ENCODE measurements at places on chromosomes 3 and 15.

DNA sequence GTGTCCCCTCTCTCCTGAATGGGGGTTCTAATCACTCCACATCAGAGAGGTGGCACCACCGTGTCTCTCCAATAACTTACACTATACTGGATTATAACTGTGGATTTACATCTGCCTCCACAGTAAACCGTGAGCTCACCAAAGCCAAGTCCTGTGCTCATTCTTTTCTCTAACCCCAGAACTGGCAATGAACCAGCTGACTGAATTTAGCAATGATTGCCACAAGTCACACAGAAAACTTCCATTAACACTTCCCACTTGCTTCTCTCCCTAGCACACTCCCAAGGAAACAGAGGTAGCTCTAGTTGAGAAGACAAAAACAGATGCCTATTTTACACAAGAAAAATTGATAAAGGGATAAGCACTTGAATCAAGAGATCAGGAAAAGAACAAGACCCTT lies 361.3 kb downstream of the ULK4 start:
- DNase-seq = no peak

- peak; percentile 29 for DNase-seq
Observed at GRCh38 chr3:108818404-108818803, 4.2 kb upstream of the TRAT1 start.

DNA sequence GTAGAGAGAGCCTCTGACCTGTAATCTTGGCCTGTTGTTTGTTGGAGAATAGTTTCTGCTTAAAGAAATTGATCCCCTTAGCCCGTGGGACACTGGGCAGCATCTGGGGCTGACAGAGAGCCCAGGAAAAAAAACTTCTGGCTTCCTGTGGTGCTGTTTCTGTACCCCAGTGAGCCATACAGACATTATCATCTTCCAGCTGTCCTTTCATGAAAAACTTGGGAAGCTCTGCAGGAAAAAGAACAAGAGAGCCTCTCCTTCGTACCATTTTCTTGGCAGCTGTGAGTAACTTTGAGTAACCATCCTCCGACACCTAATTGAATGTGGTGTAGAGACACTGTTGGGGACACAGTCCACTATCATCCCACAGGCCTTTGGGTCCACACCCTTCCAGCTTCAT lies 333.0 kb downstream of the SHQ1 start:
- no peak for DNase-seq

- no peak for DNase-seq
Observed at GRCh38 chr3:107092121-107092520, 285.1 kb upstream of the CCDC54 start.

DNA sequence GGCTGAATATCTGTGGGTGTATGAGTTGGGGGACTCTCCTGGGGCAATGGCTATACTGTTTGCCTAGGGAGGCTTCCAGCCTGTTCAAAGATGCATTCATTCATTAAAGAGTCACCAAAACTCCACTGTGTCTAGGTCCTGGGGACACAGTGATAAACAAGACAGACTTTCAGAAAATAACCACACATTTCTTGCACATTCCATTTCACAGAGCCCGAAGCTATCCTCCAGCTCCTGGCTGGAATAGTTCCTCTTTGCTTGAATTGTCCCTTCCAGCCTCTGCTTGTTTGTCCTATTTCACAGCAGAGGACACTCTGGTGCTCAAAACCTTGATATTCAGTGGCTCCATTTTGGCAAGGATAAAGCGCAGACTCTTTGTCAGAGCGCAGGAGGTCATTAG lies 61.7 kb upstream of the ITGA11 start:
- DNase-seq = no peak

- DNase-seq = no peak
Observed at GRCh38 chr3:127663151-127663550, 9.6 kb upstream of the ABTB1 start.

DNA sequence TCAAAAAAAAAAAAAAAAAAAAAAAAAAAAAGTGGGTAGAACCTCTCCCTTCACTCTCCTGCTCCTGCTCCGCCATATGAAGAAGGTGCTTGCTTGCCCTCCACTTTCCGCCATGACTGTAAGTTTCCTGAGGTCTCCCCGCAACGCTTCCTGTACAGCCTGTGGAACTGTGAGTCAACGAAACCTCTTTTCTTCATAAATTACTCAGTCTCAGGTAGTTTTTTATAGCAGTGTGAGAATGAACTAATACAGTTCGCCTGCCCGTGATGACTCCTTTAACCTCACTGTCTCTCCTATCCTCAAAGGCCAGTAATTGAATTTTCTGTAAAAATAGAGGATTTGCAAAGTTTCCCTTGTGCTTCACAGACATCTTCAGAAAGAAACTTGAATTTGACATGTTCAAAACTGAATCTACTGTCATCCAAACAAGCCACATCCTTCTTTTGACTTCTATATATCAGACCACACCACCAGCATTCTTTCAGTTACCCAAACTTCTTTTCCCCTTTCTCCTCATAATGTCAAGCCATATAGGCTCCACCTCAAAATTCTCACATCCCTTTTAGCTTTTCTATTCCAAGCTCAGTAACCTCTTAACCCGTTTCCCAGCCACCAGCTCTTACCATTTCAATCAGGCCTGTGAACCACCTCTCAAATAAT lies 44.3 kb downstream of the P2RY1 start:
- no peak for DNase-seq

- no peak for DNase-seq
Observed at GRCh38 chr3:54647721-54648120, 280.1 kb downstream of the LRTM1 start.

DNA sequence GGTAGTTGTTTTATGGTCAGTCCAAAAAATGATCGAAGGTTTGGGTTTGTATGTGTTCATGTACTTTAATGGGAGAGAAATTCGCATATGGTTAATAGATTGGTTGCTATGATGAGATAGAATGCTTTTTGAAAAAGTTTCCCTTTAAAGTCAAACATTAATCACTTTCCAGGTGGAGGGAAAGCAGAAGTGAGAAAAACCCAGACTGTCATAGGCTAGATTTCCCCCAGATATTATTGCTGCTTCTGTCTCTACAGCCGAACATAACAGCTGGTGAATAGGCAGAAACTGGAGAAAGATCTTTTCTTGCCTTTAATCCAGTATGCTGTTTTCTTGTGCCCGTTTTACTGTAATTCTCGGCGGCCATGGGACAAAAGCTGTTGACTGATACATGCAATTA lies 287.6 kb downstream of the SOX2 start:
- DNase-seq = no peak

DNA sequence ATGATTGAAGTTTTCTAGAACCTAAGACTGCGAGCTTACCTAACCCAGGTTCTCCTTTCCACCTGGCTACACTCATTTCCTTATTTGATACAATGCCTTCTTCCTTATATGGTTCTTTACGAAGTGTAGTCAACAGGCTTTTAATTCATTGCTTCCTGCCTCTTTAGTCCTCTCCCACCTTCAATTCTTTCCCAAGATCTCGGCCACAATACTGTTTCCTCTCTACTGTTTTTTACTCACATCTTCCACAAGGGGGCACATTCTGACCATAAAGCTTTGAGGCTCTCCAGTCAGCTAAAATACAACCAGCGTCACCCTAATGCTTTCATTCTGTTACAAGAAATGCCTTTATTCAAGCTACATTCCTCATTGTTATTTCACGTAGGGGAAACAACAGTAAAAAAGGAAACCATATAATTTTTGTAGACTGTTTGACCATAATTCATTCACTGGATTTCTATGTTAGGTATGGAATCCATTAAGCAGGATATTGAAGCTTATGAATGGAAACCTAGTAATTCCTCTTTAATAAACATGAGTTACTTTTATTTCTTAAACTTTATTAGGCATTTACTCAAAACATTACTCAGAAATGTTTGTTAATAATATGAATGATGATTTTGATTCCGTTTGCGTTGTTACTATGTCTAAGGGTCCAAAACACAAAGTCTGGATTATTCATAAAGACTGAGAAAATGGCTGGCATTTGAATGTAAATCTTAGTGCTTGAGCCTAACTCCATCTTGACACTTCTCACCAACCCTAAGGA lies 29.5 kb upstream of the VEPH1 start:
- peak; percentile 90 for DNase-seq

- DNase-seq = no peak
Observed at GRCh38 chr3:177571271-177571943, 374.1 kb upstream of the TBL1XR1 start.

- peak; percentile 76 for DNase-seq
Observed at GRCh38 chr15:38699633-38700230, 135.1 kb upstream of the RASGRP1 start.

GRCh38 chr15:40280260-40281056 lies 2.4 kb downstream of the ANKRD63 start:
- no peak for DNase-seq

DNA sequence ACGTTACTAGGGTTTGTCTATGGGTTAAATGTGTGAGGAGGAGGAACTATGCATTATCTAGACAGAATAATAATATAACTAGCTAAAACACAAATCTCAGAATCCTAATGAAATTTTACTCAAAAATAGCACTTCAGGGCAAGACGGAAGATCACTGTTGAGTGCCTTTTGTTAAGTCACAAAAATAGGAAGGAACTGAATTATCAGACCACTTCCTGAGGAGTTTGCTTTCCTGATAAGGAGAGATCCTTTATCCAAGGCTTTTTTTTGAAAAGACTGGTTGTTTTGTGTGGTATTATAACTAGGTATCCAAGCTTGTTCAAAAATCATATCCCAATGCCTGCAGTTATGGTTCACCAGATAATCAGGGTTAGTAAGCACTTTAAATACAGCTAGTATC lies 34.6 kb downstream of the NR2E3 start:
- peak; percentile 58 for DNase-seq

GRCh38 chr15:70519004-70519365 lies 244.4 kb downstream of the UACA start:
- no peak for DNase-seq
